ENCODE measurements at places on chromosomes 3 and 15. TPM values are rescaled to one million over a fixed set of nuclear protein-coding genes. Genes with fewer than 3 reads are reported as not detected.

DNA sequence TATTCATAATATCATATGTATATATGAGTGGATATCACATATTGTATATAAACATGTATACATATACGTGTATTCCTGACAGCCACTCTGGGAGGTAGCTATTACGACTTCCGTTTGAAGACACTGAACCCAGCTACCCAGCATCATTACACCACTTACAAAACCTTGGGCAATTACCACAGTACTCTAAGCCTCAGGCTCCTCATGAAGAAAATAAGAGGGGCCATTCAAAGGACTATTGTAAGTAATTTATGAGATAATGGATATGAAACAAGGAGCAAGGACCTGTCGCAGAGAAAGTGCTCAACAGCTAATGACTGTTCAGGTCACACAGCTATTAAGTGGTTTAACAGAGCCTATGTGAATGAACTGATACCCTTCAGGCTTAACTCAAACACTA lies 52.4 kb downstream of the KCNMB2 start:
- DNase-seq: no peak

DNA sequence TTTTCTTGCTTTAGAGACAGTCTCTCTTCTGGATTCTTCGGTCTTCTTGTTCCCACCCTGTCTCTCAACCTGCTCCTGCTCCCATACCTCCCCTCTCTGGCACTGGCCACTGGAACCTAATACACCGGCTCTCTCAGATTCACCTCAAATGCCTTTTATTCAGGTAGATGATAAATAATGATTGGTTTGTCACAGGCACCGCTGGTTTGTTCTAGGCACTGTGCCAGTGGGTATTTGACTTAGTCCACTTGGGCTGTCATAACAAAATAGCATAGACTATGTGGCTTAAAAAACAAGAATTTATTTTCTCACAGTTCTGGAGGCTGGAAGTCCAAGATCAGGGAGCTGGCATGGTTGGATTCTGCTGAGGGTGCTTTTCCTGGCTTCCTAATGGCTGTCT lies 278.2 kb upstream of the STT3B start:
- no peak for DNase-seq

The ALPK3 gene
- total RNA-seq: 14.3 TPM

The C3orf20 gene
- not detected for total RNA-seq

GRCh38 chr3:177141471-177141870 lies 55.8 kb downstream of the TBL1XR1 start:
- no peak for DNase-seq

DNA sequence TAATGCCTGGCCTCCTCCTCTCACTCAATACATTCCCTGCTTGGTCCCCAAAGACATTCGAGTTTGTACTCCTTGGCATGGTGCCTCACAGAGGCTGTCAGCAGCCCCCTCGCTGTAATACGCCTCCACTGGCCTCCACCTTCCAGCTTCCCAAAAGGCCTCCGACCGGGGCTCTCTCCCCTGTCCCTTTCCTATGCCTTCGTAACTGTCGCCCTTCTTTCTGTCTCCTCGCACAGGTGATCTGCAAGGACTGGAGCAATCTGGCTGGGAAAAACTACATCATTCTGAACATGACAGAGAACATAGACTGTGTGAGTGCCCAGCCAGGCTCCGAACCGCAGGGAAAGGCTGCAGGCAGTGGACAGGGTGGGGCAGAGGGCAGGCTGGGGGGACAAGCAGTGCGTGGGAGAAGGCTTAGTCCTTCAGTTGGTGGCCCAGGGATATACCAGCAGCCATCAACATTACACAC lies 10.7 kb upstream of the ABTB1 start:
- no peak for DNase-seq

DNA sequence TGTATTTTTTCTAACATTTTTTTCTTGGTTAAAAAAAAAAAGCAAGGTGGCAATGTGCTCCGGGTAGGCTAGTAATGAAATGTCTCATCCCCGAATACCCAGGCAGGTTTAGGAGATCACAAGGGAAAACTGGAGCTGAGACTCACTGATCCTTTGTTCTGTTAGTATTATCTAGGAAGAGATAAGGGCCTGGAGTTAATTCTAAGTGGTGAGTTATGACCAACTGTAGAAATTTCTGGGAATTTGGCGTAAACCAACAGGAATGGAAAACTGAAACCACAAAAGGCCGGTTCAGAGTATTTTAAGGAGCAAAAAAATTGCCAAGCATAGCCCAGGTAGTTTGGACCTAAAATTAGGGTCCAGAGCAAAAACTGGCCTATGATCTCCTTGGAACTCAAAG lies 12.4 kb downstream of the PPM1M start:
- no peak for DNase-seq

DNA sequence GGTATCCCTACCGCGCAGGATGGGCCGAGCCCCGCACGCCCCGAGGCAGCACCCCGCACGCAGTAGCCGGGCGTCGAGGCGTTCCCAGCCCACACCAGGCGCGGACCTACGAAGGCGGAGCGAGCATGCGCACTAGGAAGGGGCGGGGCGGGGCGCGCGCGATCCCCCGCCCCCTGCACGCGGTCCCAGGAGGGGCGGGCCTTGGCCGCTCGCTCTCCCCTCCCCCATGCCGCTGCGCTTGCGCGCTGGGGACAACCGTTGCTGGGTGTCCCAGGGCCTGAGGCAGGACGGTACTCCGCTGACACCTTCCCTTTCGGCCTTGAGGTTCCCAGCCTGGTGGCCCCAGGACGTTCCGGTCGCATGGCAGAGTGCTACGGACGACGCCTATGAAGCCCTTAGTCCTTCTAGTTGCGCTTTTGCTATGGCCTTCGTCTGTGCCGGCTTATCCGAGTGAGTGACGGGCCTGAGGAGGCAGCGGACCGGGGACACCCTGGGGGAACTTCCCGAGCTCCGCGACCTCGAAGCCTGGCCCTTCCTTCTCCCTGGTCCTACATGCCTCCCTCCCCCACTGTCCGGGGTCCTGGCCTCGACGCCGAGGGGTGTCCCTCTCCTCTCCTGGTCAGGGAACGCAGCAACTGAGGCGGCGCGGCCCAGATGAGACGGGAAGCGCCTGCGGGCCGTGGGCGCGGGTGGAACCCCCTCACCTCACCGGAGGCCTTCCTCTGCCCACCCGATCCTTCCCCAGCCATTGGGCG lies at the start of gene SPESP1:
Gene SPESP1 (plus strand): TSS at position 258 of the 755 bp plus-strand sequence. CDS start 129 bp downstream, at position 387.
- peak; percentile 85 for DNase-seq

The TRAT1 gene
- 1.4 TPM for total RNA-seq

DNA sequence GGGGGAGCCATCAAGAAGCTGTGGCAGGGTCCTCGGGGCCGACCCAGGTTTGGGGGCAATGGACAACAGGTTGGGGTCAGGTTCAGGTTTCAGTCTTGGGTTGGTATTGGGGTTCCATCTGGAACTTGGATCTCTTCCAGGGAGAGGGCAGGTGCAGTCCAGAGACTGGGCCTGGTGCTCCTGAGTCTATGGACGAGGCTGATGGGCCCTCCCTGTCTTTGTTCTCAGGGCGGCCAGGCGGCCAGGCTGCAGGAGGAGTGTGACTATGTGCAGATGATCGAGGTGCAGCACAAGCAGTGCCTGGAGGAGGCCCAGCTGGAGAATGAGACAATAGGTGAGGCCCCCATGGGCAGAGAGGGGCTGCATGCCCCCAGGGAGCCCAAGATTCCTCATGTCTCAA lies 11.1 kb downstream of the VIPR1 start:
- DNase-seq: no peak

DNA sequence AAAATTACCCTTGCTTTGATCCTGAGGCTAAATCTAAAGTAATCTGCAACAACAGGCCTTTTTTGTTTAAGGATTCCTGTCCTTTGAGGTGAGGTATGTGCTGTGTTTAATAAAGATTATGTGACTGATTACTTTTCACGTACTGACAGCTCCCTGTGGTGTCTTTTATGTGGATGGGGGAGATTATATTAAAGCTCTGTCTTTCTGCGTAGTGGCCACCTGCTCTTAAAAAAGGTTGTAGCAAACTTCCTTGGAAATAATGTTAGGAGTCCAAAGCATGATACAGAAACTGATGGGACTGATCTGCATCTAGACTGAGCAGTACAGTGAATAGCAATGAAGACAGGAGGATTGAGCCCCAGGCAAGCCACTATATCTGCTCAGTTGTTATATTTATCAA lies 453.0 kb upstream of the GOLIM4 start:
- DNase-seq: no peak

- DNase-seq: no peak
Observed at GRCh38 chr3:188869628-188870027, 302.1 kb upstream of the TPRG1 start.
